ENCODE measurements at places on chromosomes 5 and 9.
A peak's percentile ranks its signal among the peaks of the same experiment; 100 is the strongest.

GRCh38 chr5:61805101-61805500, 473.0 kb downstream of the ZSWIM6 start:
- DNase-seq: no peak

DNA sequence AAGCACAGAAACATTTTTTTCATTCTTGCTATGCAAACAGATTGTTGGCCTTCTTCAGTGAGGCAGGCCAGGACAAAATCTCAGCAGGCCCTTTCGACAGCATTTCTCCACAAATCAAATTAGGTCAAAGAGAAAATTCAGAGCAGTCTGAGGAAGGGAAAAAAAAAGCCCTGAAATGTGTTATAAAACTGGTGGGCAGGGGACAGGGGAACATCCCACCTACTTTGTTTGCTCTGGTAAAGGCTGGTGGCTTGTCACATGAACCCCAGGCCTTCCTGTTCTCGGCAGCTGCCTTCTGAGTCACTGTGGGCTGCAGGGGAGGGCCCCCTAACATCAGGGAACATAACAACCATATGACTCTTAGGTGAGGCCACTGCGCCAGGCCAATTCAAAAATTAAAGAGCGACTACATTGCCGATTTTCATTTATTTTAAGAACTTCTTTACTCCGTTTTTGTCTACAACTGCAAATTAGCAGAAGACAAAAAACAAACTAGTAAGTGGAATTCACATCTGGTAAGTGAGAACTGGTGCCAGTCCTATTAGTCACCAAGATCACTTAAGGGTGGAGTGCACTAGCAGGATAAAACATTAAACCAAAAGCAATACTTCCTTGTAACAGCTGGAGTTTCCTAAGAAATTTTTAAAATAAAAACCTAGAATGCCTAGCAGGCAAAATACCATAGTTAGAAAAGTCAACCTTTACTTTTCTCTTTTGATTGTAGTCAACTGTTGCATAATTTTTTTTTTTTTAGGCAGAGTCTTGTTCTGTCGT, 46.2 kb upstream of the DENND4C start:
- peak; percentile 82 for DNase-seq

DNA sequence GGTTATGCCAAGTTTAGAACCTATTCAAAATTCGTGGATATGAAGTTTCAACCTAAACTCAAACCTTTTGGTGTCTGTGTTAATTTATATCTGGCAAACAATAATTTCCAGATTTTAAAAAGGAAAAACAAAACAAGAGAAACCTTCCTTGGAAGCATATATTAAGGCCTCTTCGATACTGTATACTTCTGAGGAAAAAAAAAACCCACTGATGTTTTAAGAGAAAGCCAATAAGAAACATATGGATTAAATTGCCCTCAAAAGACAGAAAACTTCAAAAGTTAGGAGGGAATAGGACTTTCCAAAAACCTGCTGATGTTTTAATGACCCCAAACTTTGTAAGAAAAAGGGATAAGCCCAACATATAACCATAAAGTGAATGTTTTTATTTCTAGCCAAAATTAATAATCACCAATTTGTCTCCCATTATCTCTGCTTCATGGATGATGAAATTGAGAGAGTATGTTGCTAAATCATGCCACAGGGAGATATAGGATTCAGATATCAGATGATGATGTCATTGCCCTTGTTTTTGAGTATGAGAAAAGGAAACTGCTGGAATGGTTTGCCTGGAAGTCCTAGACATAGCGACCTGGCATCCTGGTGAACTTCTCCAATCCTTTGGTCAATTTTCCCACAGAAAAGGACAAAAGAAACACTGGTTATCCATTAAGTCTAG, 423.9 kb downstream of the DMRT2 start:
- no peak for DNase-seq

GRCh38 chr9:105146677-105147076, 97.8 kb upstream of the SLC44A1 start:
- no peak for DNase-seq

DNA sequence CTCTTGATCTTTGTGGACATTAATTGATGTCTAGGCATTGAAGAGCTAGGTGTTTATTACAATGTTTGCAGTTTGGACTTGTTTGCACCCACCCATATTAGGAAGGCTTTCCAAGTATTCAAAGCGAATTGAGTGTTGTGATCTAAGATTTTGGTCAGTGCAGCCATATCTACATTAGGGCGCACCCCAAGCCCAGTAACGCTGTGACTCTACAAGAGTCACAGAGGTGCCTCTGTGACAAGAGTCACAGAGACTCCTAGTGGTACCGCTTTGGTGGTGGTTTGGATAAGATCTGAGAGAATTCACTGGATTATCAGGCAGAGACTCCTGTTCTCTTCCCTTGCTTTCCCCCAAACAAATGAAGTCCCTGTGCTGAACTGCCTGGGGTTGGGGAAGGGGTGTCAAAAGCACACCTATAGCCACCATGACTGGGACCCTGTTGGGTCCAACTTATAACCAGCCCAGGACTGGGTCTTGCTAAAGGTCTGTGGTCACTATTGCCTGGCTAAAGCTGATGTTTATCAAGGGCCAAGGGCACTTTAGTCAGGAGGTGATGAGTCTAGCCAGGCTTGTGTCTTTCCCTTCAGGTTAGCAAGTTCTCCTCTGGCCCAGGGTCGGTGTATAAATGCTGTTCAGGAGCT, 114.1 kb upstream of the RIOK2 start:
- no peak for DNase-seq

- no peak for DNase-seq
Observed at GRCh38 chr5:142248853-142249462, 75.9 kb downstream of the SPRY4 start.

GRCh38 chr9:109787735-109788134, 7.7 kb downstream of the PALM2AKAP2 start:
- no peak for DNase-seq
